ENCODE measurements at places on chromosomes 1 and 21.

GRCh38 chr1:84689514-84690396 lies 506 bp downstream of the SSX2IP start:
- DNase-seq: no peak

DNA sequence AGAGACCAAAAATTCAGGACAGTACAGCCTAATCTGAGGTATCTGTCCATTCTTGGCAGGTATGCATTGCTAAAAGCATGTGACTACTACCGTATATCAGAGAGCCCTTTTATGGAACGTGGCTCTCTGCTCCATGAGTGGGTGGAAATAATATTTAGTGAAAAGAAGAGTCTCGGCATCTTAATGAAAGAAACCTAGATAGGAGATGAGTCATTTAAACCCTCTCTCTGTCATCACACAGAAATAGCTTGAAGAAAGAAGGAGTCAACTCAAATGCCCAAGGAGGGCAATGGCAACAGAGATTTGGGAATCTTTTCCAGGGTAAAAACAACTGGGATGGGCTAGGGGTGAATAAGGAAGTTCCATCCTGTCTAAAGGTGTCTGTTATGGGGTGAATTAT lies 528.2 kb downstream of the SMYD3 start:
- DNase-seq: no peak

GRCh38 chr1:156366378-156367166 lies 2.4 kb upstream of the RHBG start:
- DNase-seq: no peak

GRCh38 chr21:38505654-38506523 lies 7.6 kb upstream of the ERG start:
- DNase-seq: no peak

- no peak for DNase-seq
Measured at GRCh38 chr1:112510340-112510739, 1.6 kb downstream of the WNT2B start.

- DNase-seq: no peak
Measured at GRCh38 chr1:224114787-224115175, 870 bp downstream of the FBXO28 start.

GRCh38 chr1:38334930-38335592 lies 288.5 kb upstream of the POU3F1 start:
- DNase-seq: no peak

- DNase-seq: no peak
Measured at GRCh38 chr1:70667494-70668170, 256.6 kb downstream of the CTH start.

DNA sequence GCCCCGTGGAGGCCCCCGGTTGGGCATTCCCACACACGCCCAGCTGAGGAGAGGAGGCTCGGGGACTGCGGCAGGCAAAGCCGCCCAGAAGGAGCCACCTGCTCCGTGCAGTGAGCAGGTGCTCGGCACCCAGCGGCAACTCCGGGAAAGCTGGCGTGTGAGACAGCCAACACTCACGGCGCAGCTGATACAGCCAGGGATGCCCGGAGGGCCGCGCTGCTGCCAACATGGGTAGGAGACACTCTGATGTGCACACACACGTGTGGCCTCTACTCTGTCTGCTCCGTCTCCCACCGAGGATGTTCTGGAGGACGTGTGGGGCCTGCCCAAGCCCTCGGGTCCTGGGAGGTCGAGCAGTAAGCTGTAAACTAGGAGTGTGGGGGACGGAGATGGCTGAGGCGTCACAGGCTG lies 12.9 kb downstream of the MORN1 start:
- DNase-seq: no peak

DNA sequence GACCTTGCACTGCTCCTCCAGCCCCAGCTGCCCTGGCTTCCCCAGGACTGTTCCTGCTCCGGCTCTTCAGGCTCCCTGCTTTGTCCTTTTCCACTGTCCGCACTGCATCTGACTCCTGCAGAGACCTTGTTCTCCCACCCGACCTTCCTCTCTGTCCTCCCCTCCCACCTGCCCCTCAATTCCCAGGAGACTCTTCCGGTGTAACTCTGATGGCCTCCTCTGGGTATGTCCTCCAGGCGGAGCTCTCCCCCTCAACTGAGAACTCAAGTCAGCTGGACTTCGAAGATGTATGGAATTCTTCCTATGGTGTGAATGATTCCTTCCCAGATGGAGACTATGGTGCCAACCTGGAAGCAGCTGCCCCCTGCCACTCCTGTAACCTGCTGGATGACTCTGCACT lies 550 bp downstream of the ACKR1 start:
- no peak for DNase-seq

DNA sequence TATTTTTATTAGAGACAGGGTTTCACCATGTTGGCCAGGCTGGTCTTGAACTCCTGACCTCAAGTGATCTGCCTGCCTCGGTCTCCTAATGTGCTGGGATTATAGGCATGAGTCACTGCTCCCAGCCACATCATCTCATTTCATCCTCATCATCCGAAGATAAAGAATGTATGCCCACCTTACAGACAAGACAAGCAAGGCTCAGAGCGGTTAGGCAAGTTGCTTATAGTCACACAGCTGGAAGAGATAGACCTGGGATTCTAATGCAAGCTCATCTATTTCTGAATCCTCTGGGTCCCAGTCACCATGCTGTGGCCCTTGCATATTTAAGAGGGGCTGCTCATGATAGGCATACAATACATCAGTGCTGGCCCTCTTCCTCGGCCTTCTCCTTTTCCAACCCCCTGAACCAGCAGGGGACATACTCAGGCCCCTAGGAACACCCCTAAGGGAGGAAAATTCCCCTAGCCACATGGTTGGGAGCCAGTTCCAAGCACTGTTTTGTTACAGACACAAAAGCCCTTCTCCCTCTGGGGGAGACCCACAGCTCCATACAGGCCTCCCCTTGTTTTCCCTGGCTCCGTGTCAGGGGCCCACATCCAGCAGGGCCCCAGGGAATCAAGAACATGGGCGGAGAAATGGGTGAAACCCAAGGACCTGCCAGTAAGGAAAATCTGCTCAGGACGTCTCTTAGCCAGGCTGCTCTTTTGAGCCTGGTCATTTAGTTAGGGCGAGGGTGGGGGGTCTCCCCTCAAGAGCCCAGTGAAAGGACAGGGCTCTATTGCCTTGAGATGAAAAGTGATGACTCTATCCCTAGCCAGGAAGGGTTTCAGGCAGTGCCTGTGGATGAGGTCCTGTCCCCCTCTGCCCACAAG lies 6.9 kb downstream of the CSRP1 start:
- no peak for DNase-seq

GRCh38 chr21:41726970-41727783 lies 39.7 kb downstream of the RIPK4 start:
- DNase-seq: no peak

GRCh38 chr1:239493811-239494414 lies 107.5 kb downstream of the CHRM3 start:
- DNase-seq: no peak

GRCh38 chr1:45191418-45191783 lies 15.0 kb downstream of the ZSWIM5 start:
- no peak for DNase-seq

DNA sequence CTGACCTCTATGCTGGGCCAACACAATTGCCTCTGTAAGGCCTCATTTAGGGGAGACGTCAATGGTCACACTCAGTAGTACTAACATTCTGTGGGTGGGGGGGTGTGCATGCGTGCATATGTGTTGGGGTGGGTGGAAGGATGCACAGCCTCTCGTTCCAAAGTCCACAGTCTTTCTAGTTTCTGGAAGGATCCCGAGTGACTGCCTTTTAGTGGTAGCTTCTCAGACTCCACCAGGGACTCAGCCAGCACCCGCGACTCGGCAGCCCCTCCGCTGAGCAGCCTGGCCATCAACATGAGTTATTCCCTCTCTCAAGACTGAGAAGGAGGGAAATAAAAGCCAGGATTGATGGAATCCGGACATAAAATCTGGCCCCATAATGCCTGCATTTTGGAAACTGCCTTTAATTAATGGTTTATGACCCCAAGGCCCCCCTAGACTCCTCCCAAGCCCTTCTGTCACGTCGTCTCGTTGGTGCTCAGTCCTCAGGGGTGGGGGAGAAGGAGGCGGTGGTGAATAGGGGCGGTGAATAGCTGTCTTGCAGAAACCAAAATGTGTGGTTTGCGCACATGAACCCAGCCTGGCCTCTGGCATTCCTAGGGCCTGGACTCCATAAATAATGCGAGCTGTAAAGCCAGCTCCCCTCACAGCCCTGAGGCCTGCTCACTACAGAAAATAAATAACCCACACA lies 65.1 kb upstream of the TMEM51 start:
- no peak for DNase-seq

DNA sequence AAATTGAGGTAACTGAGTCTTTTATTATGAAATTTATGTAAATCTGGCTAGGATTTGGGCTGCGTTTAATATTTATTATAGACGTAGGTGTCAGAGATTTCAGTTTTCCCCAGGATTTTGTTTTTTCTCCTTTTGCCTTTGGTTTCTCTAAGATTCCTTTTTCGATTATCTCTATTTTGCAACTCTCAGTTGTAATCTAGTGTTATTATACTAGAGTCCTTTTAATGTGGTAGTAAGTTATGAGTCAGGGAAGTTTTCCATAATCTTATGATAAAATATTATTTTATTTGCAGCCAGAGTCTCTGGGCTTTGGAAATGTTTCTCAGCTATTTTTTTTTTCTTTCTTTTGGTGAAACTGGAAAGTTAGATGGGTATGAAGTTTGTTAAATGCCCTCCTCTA lies 1043.8 kb downstream of the PLA2G4A start:
- no peak for DNase-seq

DNA sequence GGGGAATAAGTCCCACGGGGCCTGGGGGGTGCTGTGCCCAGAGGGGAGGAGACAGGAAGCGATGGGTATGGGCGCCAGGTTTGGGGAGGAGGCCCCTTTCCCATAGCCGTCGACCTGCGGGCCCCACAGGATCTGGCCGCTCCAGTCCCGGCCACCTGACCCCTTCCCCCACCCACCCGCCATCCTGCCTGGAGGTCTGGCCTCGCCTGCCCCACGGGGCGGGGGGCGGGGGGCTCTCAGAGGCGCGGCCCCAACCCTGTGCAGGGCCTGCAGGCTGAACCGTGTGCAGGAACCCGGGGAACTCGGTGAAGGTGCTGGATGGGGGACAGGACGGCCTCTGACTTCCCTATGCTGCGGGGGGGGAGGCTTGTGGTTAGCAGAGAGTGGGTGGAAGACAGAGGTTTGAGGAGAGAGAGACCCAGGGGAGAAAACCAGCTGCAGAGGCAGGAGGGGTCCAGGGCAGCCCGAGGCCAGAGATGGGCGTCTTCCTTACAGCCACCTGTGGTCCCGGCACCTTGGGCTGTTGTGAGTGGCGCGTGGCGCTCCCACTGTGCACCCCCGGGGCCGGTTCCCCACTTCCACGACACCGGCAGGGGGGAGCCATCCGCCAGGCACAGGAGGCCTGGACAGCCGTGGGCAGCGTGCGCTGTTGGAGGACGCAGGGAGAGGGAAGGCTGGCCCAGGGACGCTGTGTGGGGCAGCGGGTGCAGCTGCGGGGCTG lies 2.5 kb upstream of the TNFRSF18 start:
- DNase-seq: peak; percentile 80

DNA sequence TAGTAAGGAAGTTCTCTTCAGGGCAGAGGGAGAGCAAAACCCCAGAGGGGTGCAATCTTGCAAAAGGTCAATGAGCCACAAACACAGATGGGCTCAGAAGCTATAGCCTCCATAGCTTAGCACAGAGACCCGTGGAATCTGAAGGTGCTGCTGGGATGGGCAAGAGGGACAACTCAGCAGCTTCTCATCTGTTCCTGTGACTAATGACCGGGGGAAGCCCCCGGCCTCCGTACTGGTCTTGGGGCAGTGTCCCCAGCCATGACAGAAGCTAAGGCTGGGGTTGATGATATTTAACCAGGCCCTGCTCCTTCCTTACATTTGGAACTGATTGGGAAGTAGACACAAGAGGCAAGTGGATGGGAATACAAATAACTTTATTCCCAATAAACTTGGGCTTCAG lies 19.1 kb downstream of the EXOC8 start:
- peak; percentile 5 for DNase-seq

- DNase-seq: no peak
Measured at GRCh38 chr1:243379706-243380105, 123.9 kb downstream of the SDCCAG8 start.

DNA sequence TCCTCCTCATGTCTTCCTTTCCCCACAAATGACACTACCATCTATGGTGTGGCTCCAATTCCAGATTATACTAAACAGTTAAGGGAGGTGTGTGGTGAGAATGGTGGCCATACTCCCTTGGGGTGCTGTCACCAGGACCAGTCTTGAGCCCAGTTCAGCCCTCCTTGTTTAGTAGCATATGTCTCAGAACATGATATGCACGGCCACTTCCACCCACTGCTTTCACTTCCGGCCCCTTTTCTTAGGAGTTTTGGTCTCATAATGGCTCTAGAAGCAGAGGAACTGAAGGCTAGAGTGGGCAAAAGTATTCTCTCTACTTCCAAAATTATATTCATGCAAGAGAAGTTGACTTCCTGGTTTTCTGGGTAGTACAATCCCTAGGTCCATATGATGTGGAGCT lies 45.3 kb upstream of the CACNA1E start:
- no peak for DNase-seq

DNA sequence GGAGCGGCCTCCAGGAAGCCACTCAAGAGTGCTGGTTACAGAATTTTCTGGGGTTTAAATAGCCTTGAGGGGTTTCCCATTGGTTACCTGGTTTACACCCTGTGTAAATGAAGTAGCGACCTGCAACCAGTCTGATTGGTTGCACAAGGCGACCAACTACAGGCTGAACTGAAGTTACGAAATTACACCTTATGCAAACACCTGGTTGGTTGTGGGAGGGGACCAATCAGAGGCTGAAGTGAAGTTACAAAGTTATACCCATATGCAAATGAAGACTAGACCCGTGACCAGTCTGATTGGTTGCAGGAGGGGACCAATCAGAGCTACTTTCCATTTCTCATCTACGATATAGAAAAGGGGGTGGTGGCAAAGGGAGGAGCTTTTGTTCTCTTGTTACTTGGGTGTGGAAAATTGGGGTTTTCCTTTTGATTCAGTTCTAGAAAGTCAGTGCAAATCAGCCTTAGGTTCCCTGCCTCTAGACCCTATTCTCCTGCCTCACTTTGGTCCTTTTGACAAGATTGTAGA lies 22.2 kb upstream of the C1orf174 start:
- DNase-seq: no peak

DNA sequence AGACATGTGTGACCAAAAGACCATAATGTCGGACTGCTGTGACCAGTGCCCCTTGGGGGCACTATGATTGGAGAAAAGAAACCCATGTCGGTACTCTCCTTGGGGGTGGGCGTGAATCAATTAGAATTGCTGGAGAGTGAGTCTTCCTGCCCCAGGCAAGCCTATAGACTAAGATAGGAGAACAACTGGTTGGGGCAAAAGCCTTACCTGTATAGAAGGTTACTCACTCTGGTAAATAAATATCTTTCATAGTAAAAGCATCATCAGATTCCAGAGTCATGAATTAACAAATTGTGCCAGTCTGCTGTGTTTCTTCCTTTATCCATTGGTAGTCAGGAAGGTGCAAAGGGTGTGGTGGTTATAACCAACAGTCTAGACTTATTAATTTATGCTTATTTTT lies 2.9 kb upstream of the PTGFRN start:
- no peak for DNase-seq

Measured in activated CD8-positive, alpha-beta memory T cell treated with anti-CD3 and anti-CD28 coated beads for 24 hours (primary cell).